ENCODE measurements at places on chromosomes 5 and 9. TPM values are rescaled to one million over a fixed set of nuclear protein-coding genes. Genes with fewer than 3 reads are reported as not detected.
A peak's percentile ranks its signal among the peaks of the same experiment; 100 is the strongest.

Gene HSD17B4
- total RNA-seq, result 315 TPM

DNA sequence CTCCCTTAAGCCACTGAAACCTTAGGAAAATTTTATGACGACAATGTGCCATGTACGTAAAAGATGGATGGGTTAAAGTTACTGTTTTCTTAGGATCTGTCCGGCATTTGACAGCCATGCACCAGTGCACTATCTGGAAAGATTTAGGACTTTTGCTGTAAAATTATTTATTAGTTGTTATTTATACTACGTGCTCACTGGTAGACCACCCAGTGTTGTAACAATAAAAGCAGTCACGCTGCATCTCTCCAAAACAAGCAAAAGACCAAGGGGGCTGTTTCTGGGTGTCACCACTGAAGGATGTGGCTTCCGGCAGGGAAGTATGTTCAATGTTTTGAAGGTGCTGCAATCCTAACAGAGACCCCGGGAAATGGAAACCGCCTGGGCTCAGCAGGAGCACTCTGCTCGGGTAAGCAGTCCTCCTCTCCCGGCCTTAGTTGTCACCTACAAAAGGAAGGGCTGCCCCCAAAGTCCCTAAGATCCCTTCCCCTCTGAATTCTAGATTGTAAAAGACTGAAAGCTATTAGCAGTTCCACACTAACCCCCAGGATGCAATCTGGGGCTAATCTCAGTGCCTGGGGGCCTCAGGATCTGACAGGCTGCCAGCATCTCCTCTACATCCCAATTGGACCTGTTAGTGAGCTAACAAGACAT, 38.6 kb downstream of the SAXO1 start:
- no peak for DNase-seq

GRCh38 chr5:169695919-169696490, 58.9 kb downstream of the DOCK2 start:
- DNase-seq, result no peak

DNA sequence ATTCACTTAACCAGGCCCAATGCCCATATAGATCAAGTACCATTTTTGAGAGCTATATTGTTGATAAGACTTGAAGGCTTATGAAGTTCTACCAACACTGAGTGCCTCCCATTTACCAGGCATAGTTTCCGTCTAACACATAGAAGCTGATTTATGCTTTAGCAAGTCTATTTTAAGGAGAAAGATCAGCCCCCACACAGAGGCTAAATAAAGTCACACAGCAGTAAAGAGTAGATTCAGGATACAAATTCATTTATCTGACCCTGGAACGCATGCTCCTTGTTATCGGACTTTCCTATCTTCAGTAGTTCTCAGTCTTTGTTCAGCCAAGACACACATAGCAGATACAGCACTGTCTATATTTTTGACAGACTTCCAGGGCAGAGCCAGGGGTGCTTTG, 34.2 kb downstream of the DMGDH start:
- DNase-seq, result no peak

GRCh38 chr5:10856683-10857337, 95.8 kb upstream of the DAP start:
- peak; percentile 69 for DNase-seq

- no peak for DNase-seq
Measured at GRCh38 chr9:69433392-69433791, 108.4 kb downstream of the ENTREP1 start.

DNA sequence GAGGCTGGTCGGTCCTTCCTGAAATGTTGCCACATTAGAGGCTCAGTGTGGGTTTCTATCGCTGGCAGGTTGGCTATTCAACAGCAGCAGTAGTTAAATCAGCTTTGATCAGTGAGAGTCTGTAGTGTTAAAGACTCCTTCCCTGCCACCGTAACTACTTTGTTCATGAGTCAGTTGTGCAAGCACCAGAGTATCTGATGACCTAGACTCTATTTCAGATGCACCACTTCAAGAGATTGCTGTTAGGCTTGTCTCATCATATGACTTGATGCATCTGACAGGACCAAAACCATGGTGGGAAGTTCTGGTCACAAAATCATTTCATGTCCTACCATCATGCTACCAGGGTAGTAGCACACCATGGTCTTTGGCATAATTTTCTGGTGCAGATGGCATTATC, 482.7 kb upstream of the MPDZ start:
- DNase-seq, result no peak

- DNase-seq, result no peak
Measured at GRCh38 chr5:65068410-65068809, 299.7 kb downstream of the CWC27 start.

- DNase-seq, result no peak
Measured at GRCh38 chr5:138569782-138570181, 5.4 kb downstream of the HSPA9 start.

GRCh38 chr9:37950561-37950960, 46.6 kb upstream of the SLC25A51 start:
- DNase-seq, result no peak

- no peak for DNase-seq
Measured at GRCh38 chr5:57513785-57514184, 31.2 kb upstream of the ACTBL2 start.

GRCh38 chr5:149796030-149796429, 65.9 kb downstream of the PPARGC1B start:
- no peak for DNase-seq

All from Right ventricle myocardium superior (tissue), 1 donor.